ENCODE measurements at places on chromosomes 12 and 14.

GRCh38 chr12:94851396-94852028, 152.0 kb downstream of the NDUFA12 start:
- DNase-seq: no peak

DNA sequence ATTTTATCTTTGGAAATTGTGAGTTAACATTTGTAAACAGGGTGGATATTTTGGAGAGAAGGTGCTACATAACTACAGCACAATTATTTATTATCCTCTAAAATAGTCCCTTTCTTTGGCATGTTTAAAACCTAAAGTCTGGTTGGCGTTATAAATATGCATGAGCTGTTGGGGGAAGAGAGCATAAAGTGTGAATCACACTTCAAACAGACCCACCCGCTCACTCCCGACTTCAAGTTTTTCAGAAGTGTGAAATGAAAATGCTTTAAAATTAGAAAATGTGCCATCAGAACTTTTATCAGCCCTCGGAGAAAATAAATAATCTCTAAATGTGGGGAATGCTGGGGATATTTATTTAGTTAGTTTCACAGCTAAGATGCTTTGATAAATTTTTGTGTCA, 1006.9 kb downstream of the NRXN3 start:
- DNase-seq: no peak

DNA sequence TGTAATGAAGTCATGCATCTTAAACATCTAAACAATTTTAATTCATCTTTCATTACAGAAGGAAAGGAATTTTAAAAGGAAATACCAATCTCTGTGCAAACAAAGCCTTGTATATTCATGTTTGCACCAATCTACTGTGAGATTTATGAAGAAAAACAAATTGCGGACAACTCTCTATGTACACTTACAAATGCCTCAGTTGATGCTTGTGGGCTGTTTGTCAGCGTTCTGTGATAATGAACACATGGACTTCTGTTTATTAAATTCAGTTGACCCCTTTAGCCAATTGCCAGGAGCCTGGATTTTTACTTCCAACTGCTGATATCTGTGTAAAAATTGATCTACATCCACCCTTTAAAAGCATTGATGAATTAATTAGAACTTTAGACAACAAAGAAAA, 5.4 kb downstream of the GPR65 start:
- DNase-seq: no peak

GRCh38 chr12:105978276-105978675, 160.5 kb downstream of the NUAK1 start:
- DNase-seq: no peak

GRCh38 chr14:59695198-59695597, 118.6 kb upstream of the CCDC175 start:
- DNase-seq: no peak

DNA sequence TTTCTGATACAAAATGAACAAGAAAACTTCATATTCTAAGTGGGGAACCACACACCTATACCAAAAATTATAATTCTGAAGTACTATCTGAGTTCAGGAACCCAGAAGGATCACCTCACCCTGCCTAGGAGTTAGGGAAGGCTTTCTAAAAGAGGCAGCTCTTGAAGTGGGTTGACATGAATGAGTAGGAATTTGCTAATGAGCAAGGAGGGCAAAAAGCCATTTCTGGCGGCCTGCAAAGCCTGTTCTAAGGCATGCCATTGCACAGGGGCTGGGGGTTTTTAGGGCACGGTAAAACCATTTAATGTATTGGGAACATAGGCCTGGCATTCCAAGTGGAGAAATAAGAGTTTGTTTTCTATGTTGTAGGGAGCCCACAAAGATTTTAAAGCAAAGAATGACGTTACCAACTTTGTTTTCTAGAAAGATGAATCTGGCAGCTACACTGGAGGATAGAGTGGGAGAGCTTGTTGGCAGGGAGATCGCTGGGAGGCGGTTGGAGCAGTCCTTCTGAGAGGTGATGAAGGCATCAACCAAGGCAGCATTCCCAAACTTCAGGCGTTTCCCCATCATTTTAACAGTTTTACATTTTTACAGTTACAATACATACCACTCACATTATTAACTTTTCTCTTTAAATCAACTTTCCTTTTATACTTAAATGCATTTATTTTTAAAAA, 14.1 kb downstream of the IFT43 start:
- DNase-seq: no peak

- DNase-seq: no peak
Observed at GRCh38 chr14:103495854-103496253, 26.8 kb downstream of the CKB start.

DNA sequence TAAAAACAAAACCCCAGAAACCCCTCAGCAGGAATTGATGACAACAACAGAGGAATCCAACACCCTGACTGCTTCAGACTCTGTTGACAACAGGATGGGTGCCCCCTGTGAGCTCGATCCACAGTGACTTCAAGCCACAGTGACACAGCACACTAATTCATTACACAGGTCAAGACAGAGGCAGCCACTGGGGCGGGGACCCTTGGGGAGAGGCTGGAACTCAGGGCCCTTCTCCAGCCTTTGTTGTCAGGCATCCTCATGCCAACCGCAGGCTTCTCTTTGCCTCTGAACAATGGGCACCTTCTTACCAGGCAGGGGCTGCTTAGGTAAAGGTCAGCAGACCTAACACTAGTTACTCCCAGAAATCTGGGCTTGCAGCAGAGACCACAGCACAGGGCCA, 37.6 kb downstream of the ACADS start:
- no peak for DNase-seq

DNA sequence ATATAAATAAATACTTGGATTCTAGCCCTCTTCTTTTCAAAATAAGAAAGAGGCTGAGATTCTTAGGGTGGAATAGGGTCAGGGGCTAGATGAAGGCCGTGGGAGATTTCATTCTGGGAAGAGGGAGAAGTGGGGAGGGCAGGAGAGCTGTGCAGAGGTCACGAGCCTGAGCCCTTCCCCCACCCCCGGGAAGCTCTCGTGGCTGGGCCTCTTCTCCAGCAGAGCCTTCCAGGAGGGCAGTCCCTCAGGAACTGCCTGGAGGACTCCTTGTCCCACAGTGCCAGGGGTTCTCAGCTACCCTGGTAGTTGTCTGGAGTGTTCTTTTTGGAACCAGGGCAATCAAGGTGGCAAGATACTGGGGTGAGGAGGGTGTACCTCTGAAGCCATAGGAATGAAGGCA, 94.0 kb downstream of the ESR2 start:
- DNase-seq: no peak

GRCh38 chr12:89348894-89349699, 3.2 kb downstream of the DUSP6 start:
- DNase-seq: no peak

DNA sequence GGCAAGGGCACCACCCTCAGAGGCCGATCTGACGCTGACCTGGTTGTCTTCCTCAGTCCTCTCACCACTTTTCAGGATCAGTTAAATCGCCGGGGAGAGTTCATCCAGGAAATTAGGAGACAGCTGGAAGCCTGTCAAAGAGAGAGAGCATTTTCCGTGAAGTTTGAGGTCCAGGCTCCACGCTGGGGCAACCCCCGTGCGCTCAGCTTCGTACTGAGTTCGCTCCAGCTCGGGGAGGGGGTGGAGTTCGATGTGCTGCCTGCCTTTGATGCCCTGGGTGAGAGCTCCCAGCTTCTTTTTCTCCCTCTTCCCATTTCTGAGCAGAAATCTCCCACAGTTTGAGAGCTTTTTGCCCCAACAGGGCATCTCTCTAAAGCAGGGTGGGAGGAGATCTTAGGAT, 1.8 kb downstream of the OAS1 start:
- no peak for DNase-seq

- peak; percentile 9 for DNase-seq
Observed at GRCh38 chr12:22539055-22539454, 5.3 kb downstream of the C2CD5 start.

DNA sequence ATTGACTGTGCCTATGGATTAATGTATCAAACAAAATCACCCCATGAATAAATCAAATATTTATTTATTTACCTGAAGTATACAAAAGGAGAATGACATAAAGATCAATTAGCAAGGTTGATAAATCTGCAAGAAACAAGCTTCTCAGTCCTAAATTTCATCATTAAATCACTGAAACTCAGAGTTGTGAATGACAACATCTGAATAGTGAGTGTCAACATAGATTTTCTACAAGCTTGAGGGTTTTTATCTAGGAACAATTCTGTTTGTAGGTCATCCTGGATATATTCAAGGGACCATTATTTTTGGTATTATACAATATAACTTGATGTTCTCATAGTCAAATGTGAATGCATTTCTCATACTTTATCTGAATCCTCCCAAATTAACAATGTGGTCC, 17.4 kb upstream of the KLRF1 start:
- DNase-seq: no peak

DNA sequence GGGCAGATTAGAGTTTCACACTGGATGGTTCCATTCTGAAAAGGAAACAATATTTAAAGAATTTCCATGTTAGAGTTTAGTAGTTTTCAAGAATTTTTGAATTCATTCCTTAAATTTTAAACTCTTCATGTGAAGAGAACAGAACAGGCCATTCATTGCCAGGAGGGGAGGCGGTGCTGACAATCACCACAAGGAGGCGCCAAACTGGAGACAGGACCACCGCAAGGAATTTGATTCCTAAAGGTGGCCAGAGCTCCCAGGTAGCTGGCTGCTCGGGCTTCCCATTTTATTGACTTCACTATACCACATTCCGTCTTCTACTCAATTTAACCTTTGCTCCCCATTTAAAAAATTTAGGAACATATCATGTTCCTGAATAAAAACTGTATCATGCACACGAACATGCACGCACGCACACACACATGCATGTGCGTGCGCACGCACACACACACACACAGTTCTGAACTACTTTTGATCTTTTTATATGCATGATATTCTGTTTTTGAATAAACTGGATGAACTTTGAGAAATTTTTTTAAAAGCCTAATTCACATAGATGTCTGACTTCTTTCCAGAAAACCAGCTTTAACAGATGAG, 101.2 kb downstream of the NELL2 start:
- DNase-seq: peak; percentile 28

DNA sequence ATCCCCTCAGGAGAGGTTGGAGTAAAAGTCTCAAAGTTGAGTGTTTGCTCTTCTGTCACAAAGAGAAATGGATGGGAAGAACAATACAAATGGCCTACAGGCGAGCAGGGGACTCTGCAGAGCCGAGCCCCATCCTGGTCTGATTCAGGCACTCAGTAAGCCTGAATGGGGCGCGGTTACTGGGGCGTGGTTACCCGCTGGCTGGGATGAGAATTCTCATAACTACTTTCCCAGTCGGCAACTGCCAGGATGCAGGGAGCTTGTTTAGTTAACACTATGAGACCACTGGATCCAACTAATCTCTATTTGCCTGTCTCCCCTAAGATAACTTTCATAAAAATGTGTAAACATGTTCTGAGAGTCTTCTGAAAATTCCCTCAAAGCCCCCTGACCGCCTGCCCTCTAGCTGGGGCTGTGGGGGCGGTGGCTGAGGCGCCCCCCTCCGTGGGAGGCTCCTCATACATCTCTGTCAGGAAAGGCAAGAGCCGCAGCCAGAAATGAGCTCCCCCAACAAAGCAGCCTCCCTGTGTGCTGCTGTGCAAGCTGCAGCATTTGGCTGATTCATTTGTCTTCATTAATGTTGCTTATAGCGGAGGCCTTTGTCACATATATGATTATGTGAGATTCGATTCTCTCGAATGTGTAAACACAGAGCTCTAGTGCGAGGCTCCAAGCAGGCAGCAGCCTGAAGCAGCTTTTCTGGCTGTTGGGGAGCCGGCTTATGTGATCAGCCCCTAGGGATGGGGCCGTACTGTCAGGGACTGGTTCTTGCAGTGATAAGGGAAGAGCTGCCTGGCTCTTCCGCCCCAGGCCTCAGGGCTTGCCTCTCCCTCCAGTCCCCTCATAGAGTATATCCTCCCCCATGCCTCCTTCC, 126.1 kb upstream of the ARHGAP5 start:
- no peak for DNase-seq

DNA sequence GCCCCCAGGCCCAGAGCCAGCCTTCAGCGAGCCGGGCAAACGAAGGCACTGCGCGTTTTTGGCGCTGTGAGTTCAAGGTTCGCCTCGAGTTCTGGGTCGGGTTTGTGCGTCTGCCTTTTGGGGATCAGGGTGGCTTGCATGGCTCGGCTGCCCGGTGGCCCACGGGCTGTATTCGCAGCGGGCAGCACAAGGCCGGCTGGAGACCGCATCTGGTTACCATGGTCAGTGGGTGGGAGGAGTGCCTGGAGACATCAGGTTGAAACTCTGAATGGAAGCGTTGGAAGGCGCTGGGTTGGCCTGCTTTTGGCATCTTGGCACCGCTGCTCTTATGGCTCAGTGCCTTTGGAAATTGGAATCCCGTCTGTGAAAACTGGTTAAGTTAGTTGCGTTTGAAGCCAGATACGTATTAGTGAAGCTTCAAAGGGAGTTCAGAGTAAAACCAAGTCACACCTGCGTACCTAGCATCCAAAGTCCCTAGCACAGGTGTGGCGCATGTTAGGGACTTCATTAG, 50.9 kb downstream of the SNAPC1 start:
- DNase-seq: no peak

DNA sequence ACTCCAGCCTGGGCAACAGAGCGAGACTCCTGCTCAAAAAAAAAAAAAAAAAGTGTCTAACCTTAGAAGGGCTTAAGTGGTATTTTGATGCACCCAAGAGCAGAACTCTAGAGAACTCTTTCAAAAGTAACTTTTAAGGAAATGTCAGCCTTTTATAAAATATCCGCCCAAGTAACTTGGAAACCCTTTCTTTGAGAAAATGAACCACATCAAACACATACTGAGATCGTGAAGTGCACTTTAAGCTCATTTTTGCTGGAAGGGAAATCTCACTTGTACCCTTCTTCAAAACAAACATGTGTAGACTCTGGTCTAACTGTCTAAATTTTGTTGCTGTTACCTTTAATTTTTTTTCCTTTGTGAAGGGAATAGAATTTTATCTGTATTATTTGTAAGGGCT, 5.5 kb downstream of the C12orf56 start:
- no peak for DNase-seq

GRCh38 chr12:80716696-80717469, at the start of gene MYF5:
Gene MYF5, plus strand, starts transcription at chr12:80716912. Its CDS starts 152 bp downstream, at chr12:80717064.
- no peak for DNase-seq

- no peak for DNase-seq
Observed at GRCh38 chr12:91746976-91747375, 398.7 kb downstream of the BTG1 start.

DNA sequence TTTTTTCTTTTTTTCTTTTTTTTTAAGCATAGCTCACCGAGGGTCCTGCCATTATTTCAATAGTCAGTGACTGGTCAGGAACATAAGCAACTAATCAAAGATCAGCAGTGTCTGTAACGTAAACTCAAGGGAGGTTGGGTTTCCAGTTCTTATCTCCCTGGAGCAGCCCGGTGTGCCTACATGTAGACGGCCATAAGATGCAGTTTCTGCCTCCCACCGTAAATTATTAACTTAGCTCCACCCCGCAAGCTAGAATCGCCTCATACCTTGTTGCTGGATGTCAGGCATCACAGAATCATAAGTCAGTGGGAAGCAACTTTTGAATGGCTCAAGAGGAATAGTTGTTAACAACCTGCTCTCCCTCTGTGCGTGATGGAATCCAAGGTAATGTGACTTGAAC, at the start of gene MYO1H:
TSS of gene MYO1H (plus strand) at position 312 of the 400 bp plus-strand sequence. CDS start at position 373, 61 bp downstream.
- no peak for DNase-seq

Measured in germinal center (tissue), 1 donor.